ENCODE measurements at places on chromosomes 13 and 19. TPM values are rescaled to one million over a fixed set of nuclear protein-coding genes. Genes with fewer than 3 reads are reported as not detected.
A peak's percentile ranks its signal among the peaks of the same experiment; 100 is the strongest.

Gene SIGLEC8
- 0.04 TPM for total RNA-seq

Gene CRB3
- not detected for total RNA-seq

Gene SELENOV
- 0.13 TPM for total RNA-seq

- no peak overlapping the region for H3K27ac ChIP-seq
- H3K27me3 ChIP-seq = no peaks in the 10 kb centered on the region
- H3K4me1 ChIP-seq = peaks cover 4% of the 10 kb centered on the region
- H3K36me3 ChIP-seq = no peaks in the 10 kb centered on the region
- DNase-seq = no peak
- no peak overlapping the region for H3K4me3 ChIP-seq
These were observed 176.2 kb downstream of the RFC3 start for GRCh38 chr13:33994198-33994597.

DNA sequence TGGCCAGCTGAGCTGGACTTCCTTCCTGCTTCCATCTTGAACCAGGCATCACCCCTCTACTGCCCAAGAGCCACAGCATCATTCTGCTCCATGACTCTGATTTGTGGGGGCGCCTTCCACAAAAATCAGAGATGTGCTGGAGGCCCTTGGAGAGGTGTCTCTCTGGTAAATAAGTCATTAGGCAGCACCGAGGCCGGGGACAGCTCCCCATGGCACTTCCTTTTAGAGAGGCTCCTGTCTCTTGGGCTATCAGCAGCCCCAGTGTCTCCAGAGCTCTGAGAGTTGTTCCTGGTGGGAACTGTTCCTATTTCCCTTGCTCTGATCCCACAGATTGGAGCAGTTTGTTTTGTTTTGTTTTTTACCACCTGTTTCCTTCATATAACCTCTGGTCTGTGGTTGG lies 19.9 kb downstream of the NWD1 start:
- H3K4me3 ChIP-seq = no peak overlapping the region
- no peak for DNase-seq
- H3K27ac ChIP-seq = no peak overlapping the region
- H3K27me3 ChIP-seq = no peaks in the 10 kb centered on the region

DNA sequence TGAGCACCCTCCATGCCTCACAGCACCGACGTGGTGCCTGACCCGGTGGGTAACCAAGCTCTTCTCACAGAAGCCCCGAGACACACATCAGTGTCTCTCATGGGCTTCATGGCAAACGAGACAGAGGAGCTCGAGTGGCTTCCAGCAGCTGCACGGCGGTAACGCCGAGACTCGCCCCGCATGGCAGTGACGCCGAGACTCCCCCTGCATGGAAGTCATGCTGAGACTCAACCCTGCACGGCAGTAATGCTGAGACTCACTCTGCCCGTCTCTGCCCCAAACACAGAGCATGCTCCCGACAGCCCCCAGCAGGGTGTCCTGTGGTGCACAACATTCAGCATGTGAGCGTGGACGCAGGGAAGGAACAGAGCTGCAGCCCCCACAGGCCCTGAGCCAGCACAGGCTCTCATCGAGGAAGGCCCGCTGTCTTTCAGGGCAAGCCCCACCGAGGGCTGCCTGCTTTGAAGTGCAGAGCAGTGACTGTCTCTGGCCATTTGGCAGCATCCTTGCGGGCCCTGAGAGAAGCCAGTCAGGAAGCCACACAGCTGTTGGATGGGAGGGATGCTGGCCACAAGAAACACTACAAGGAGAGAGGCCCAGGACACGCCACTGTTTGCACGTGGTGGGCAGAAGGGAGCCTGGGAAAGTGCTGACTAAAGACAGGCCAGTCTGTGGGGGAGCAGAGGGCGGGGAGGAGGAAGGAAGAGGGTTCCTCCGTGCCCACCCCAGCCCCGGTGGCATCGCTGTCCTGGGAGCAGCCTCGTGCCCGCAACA lies 9.5 kb downstream of the GAS6 start:
- H3K27ac ChIP-seq = peak overlapping the region; percentile 13
- peak; percentile 81 for DNase-seq
- no peaks in the 10 kb centered on the region for H3K27me3 ChIP-seq
- H3K36me3 ChIP-seq = no peaks in the 10 kb centered on the region

DNA sequence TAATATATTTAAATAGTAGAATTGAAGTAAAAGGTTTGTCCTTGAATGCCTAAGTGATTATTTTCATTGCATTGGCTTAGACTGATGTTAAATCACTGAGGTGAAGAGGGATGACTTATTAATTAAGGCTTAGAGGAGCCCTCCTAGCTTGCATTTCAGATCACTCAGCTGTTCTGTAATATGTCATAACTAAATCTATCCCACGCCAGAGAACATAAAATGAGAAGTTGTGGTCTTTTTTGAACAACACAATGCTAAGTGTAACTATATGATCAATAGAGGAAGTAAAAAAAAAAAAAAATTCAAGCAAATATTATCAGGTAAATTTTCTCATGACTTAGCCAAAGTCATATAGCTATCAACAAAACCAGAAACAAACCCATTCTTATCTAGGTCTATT lies 752.2 kb downstream of the GPC5 start:
- no peak overlapping the region for H3K27ac ChIP-seq
- no peaks in the 10 kb centered on the region for H3K27me3 ChIP-seq
- no peak overlapping the region for H3K4me3 ChIP-seq
- H3K36me3 ChIP-seq = no peaks in the 10 kb centered on the region

DNA sequence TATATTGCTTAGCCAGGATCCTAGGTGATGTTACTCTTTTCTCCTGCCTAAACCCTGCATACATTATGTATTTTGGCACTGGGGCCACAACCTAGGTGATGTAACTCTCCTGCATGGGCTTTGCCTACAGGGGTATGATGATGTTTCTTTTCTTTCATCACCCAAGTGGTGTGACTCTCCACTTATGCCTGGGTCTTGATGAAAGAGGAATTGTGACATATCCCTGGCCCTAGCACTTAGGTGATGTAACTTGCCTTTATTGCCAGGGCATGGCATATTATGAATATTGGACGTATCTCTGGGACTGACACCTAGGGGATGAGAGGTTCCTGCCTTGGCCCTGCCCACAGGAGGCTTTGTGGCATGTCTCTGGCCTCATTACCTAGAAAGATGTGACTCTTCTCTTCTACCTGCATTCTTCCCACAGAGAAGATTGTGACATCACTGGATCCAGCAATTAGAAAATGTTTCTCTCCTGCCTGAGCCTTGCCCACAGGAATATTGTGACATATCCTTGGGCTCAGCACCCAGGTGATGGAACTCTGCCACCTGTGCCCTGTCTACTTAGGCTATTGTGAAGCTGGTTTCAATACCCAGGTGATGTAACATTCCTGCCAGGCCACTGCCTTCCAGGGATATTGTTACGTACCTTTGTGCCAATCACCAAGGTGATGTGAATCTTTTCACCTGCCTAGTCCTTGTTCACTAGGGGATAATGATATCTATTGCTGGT lies 27.3 kb upstream of the ZNF254 start:
- peaks cover 50% of the 10 kb centered on the region for H3K36me3 ChIP-seq
- H3K27ac ChIP-seq = no peak overlapping the region
- no peak overlapping the region for H3K4me3 ChIP-seq
- no peaks in the 10 kb centered on the region for H3K27me3 ChIP-seq
- no peaks in the 10 kb centered on the region for H3K4me1 ChIP-seq

- DNase-seq = no peak
- H3K4me1 ChIP-seq = no peaks in the 10 kb centered on the region
- no peaks in the 10 kb centered on the region for H3K27me3 ChIP-seq
- no peak overlapping the region for H3K4me3 ChIP-seq
These were observed 59.4 kb downstream of the ZDHHC20 start for GRCh38 chr13:21399741-21400140.

DNA sequence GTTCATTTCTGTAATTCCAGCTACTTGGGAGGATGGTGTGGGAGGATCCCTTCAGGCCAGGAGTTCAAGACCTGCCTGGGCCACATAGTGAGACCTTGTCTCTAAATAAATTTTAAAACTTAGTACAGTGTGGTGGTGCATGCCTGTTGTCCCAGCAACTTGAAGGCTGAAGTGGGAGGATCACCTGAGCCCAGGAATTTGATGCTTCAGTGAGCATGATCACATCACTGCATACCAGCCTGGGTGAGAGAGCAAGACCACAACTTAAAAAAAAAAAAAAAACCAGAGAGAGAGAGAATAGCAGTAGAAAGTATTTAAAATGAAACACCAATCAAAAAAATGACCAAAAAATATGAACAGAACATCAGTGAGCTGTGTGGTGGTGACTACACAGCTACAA lies 7.1 kb upstream of the ZNF823 start:
- no peak overlapping the region for H3K27ac ChIP-seq
- H3K27me3 ChIP-seq = no peaks in the 10 kb centered on the region
- no peak overlapping the region for H3K4me3 ChIP-seq
- no peaks in the 10 kb centered on the region for H3K36me3 ChIP-seq
- DNase-seq = no peak
- H3K4me1 ChIP-seq = no peaks in the 10 kb centered on the region

- H3K36me3 ChIP-seq = no peaks in the 10 kb centered on the region
- H3K4me1 ChIP-seq = no peaks in the 10 kb centered on the region
- DNase-seq = no peak
- no peak overlapping the region for H3K27ac ChIP-seq
- no peak overlapping the region for H3K4me3 ChIP-seq
- H3K27me3 ChIP-seq = peaks cover 39% of the 10 kb centered on the region
These were observed 9.9 kb upstream of the POP4 start for GRCh38 chr19:29596080-29596727.

DNA sequence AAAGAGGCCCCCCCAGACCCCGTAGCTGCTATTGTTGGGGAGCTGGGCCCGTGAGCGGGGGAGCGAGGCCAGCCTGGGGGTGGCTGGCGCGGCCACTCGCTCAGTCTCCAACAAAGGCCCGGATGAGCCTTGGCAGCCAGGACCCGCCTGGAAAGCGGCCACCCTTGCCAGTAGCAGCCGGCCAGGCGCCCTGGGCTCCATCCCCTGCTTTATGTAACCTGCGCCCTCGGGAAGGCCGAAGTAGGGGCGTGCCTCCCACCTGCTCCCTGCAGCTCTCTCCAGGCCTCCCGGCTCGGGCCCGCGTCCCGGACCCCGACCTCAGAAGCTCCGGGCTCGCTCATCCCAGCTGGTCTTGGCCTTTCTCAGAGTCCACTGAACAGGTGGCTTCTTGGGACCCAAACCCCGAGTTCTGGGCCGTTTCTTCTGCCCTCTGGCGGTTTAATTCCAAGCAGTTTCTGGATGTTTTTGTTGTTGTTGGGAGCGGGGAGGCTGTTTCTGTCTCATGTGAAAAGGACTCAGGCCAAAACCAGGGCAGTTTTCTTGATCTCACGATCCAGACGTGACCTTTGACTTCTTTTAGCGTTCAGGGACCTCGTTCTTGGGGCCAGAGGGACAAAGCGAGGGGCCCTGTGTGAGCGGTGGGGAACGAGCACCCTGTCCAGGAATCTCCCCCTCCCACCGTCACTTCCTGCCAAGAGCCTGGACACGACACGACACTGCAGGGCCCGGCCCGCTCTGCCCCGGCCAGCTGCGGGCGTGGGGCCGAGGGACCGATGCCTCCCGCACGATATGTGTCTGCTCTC lies 1.2 kb downstream of the CDC34 start:
- H3K4me3 ChIP-seq = peak overlapping the region; percentile 85
- peak overlapping the region; percentile 95 for H3K27ac ChIP-seq
- H3K36me3 ChIP-seq = peaks cover 34% of the 10 kb centered on the region
- peak; percentile 88 for DNase-seq
- H3K27me3 ChIP-seq = no peaks in the 10 kb centered on the region

DNA sequence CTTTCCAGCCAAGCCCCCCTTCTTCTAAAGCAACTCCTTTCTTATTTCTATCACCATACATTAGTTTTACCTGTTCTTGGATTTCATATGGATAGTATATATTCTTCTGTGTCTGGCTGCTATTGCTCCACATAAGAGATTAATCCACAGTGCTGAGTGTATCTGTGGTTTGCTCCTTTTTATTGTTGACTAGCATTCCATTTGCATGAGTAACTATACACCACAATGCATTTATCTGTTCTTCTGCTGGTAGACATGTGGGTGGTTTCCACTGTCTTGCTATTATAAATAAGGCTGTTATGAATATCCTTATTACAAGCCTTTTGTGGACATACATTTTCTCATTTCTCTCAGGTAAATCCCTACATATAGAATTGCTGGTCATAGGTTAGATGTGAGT lies 138.2 kb downstream of the SLC7A1 start:
- H3K27me3 ChIP-seq = no peaks in the 10 kb centered on the region
- peaks cover 2% of the 10 kb centered on the region for H3K4me1 ChIP-seq
- no peaks in the 10 kb centered on the region for H3K36me3 ChIP-seq
- no peak for DNase-seq
- H3K27ac ChIP-seq = no peak overlapping the region

DNA sequence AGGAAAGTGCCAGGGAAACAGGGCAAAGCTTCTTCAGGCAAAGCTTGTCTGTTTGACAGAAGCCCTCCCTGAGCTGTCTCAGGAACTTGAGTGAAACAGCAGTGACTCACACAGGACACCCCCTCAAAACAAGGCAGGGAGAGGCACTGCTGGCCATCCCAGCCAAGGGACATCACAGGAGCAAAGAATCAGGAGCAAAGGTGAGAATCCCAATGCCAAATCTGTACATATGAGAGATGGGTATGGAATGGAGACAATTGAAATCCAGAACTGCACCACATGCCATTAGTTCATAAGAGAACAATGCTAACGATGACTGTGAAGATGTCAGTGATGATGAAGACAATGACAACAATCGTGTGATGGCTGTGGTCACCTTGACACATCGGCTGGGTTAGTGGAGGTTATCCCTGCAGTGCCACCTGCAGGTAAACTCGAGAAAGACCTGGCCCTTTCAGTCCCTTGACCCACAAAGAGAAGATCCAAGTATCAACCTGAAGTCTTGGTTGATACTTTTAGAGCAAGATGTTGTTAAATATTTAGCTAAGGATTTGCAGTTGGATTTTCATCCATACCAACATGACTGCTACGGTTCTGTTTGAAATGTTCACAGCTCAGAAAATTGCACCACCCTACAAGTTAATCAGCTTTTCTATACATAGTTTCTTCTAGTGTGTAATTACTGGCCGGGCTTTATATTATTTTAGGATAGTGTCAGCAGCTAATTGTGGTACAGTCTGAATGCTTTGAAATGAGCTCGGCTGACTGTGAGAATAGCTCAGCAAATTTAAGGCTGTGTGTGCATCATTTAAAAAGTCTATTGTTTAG lies 42.0 kb upstream of the IPO5 start:
- no peaks in the 10 kb centered on the region for H3K27me3 ChIP-seq
- H3K4me1 ChIP-seq = no peaks in the 10 kb centered on the region
- no peak overlapping the region for H3K4me3 ChIP-seq

DNA sequence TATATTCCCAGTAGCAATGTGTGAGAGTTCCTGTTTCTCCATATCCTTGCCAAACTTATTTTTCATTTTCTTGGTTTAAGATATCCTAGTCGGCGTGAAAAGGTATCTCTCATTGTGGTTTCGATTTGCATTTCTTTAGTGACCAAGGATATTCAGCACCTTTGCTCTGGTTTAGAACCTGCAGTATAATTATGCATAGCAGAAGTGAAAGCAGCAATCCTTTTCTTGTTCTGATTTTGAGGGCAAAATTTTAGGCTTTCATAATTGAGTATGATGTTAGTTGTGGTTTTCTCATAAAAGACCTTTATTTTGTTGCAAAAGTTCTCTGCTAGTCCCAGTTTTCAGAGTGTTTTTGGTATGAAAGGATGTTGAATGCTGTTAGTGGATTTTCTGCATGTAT lies 491.0 kb downstream of the FGF9 start:
- H3K4me3 ChIP-seq = no peak overlapping the region
- no peaks in the 10 kb centered on the region for H3K27me3 ChIP-seq
- H3K27ac ChIP-seq = no peak overlapping the region
- no peaks in the 10 kb centered on the region for H3K4me1 ChIP-seq
